ENCODE measurements at places on chromosomes 2 and 18. TPM values are rescaled to one million over a fixed set of nuclear protein-coding genes. Genes with fewer than 3 reads are reported as not detected.

- no peaks in the 10 kb centered on the region for H3K4me1 ChIP-seq
- H3K27me3 ChIP-seq: no peaks in the 10 kb centered on the region
- no peak overlapping the region for H3K4me3 ChIP-seq
- DNase-seq: no peak
- no peak overlapping the region for H3K27ac ChIP-seq
- no peaks in the 10 kb centered on the region for H3K36me3 ChIP-seq
These were observed 164.6 kb downstream of the DCC start for GRCh38 chr18:52504589-52504988.

The APOB gene
- 5.4 TPM for total RNA-seq

The CNNM3 gene
- 28.3 TPM for total RNA-seq

GRCh38 chr18:22726469-22726868 lies 206.7 kb upstream of the RBBP8 start:
- H3K27ac ChIP-seq: no peak overlapping the region
- H3K27me3 ChIP-seq: no peaks in the 10 kb centered on the region
- no peak for DNase-seq
- no peaks in the 10 kb centered on the region for H3K36me3 ChIP-seq
- H3K4me3 ChIP-seq: no peak overlapping the region

The TEX44 gene
- total RNA-seq: not detected

The CPLX4 gene
- total RNA-seq: not detected

The NEB gene
- total RNA-seq: 7.0 TPM

- H3K4me1 ChIP-seq: no peaks in the 10 kb centered on the region
- H3K36me3 ChIP-seq: no peaks in the 10 kb centered on the region
- no peaks in the 10 kb centered on the region for H3K27me3 ChIP-seq
- DNase-seq: no peak
- no peak overlapping the region for H3K4me3 ChIP-seq
- H3K27ac ChIP-seq: no peak overlapping the region
These were observed 243.4 kb upstream of the RBBP8 start for GRCh38 chr18:22689712-22690111.

DNA sequence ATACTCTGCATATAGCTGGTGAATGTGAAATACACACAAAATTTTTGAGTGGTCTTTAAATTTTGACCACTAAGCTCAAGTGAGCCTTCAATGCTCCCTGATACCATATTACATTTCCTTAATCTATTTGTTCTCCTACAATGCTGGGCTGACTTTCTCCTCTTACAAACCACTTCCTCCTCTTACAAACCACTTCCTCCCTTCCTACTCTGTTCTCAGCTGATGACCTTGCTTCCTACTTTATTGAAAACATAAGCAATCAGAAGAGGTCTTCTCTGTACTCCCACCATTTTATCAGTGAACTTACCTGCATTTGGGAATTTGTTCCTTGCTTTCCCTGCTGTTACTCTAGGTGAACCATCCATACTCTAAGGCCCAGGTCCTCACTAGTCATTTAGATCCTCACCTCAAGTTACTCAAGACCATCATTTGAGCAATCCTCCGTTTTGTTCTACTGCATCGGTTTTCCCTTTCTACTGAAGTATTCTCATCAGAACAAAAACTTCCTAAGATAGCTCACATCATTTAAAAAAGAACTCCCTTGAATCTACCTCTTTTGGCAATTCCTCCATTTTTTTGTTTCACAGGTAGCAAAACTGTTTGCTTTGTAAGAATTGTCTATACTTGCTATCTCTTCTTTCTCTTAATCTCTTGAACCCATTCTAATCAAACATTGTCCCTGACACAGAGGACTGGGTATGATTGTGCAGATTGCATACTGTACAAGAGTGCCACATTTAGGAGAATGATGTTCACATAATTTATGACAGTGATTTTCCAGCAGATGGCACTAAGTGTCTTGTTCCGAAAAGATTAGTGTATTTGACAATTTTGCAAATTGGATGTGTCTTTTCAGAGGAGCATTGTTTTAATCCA lies 96.5 kb downstream of the EPB41L5 start:
- no peak overlapping the region for H3K27ac ChIP-seq
- H3K4me3 ChIP-seq: no peak overlapping the region
- no peaks in the 10 kb centered on the region for H3K36me3 ChIP-seq
- no peaks in the 10 kb centered on the region for H3K27me3 ChIP-seq

- no peak overlapping the region for H3K27ac ChIP-seq
- no peaks in the 10 kb centered on the region for H3K36me3 ChIP-seq
- H3K4me1 ChIP-seq: no peaks in the 10 kb centered on the region
- DNase-seq: no peak
These were observed 1402.3 kb upstream of the LRRTM1 start for GRCh38 chr2:81706856-81707255.

DNA sequence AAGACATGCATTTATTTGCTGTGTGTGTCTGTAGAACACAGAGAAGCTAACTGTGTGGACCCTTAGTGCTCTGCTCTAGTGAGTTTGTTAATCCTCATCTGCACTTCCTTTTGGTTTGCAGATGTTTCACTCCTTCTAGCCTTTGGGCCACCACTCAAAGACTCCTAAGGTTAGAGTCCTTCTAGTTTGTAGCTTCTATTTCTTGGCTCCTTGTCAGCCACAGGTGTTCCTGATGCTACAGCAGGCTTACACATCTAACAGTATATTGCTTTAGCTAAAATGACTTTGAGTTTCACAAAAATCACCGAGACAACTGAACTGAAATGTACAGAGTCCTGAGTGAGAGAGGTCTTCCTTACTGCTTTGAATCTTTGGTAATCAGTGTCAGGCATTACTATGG lies 551.4 kb downstream of the NRXN1 start:
- no peak overlapping the region for H3K27ac ChIP-seq
- H3K27me3 ChIP-seq: no peaks in the 10 kb centered on the region
- DNase-seq: no peak
- H3K4me1 ChIP-seq: no peaks in the 10 kb centered on the region
- no peak overlapping the region for H3K4me3 ChIP-seq

The AMMECR1L gene
- total RNA-seq: 17.5 TPM

The ANKRD44 gene
- 6.3 TPM for total RNA-seq

- H3K4me1 ChIP-seq: no peaks in the 10 kb centered on the region
- no peak for DNase-seq
- H3K27me3 ChIP-seq: no peaks in the 10 kb centered on the region
- no peak overlapping the region for H3K27ac ChIP-seq
These were observed 150.2 kb upstream of the DOK6 start for GRCh38 chr18:69250305-69251151.

- H3K4me1 ChIP-seq: no peaks in the 10 kb centered on the region
- no peaks in the 10 kb centered on the region for H3K36me3 ChIP-seq
- H3K4me3 ChIP-seq: no peak overlapping the region
- no peak overlapping the region for H3K27ac ChIP-seq
These were observed 67.5 kb downstream of the PLCL1 start for GRCh38 chr2:197871780-197872456.

The SLC19A3 gene
- 14.5 TPM for total RNA-seq

- no peak overlapping the region for H3K4me3 ChIP-seq
- no peaks in the 10 kb centered on the region for H3K27me3 ChIP-seq
- peaks cover 9% of the 10 kb centered on the region for H3K4me1 ChIP-seq
These were observed 788.4 kb downstream of the EPHA4 start for GRCh38 chr2:220783671-220784070.

DNA sequence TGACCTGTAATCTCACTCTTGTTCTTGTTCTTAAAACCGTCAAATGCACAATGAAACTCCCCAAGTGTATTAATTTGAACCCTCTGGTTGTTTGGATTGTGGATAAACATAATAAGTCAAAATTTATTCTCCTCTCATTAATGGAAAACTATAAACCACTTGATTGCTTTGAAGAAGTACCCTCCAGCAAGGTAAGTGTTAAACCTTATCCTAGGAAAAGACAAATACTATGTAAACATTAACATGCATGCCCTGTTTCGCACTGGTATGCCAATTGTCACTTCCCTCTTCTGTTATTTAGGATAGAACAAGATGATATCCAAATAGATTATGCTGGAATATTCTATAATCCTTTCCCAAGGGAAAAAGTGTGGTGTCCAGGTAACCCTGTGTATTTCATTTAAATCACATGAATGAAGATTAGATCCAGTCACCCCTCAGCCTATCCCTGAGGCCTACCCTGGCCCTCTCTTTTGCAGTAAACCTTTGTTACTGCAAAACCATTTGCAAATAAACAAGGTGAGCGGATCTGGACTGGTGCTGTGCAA lies 1.3 kb downstream of the ADI1 start:
- H3K27ac ChIP-seq: peak overlapping the region; percentile 98
- peaks cover 15% of the 10 kb centered on the region for H3K36me3 ChIP-seq
- no peaks in the 10 kb centered on the region for H3K27me3 ChIP-seq
- H3K4me1 ChIP-seq: peaks cover 26% of the 10 kb centered on the region
- no peak for DNase-seq

The PRADC1 gene
- total RNA-seq: 26.3 TPM

- H3K27me3 ChIP-seq: no peaks in the 10 kb centered on the region
- H3K4me1 ChIP-seq: peaks cover 35% of the 10 kb centered on the region
- peaks cover 45% of the 10 kb centered on the region for H3K36me3 ChIP-seq
- H3K27ac ChIP-seq: peak overlapping the region; percentile 92
- peak overlapping the region; percentile 80 for H3K4me3 ChIP-seq
These were observed 780 bp downstream of the HTRA2 start for GRCh38 chr2:74530239-74531187.

- H3K36me3 ChIP-seq: no peaks in the 10 kb centered on the region
- no peak for DNase-seq
- no peak overlapping the region for H3K4me3 ChIP-seq
- peaks cover 12% of the 10 kb centered on the region for H3K4me1 ChIP-seq
These were observed 139.6 kb upstream of the ITGA6 start for GRCh38 chr2:172287605-172288315.

The DIPK1C gene
- 3.6 TPM for total RNA-seq

DNA sequence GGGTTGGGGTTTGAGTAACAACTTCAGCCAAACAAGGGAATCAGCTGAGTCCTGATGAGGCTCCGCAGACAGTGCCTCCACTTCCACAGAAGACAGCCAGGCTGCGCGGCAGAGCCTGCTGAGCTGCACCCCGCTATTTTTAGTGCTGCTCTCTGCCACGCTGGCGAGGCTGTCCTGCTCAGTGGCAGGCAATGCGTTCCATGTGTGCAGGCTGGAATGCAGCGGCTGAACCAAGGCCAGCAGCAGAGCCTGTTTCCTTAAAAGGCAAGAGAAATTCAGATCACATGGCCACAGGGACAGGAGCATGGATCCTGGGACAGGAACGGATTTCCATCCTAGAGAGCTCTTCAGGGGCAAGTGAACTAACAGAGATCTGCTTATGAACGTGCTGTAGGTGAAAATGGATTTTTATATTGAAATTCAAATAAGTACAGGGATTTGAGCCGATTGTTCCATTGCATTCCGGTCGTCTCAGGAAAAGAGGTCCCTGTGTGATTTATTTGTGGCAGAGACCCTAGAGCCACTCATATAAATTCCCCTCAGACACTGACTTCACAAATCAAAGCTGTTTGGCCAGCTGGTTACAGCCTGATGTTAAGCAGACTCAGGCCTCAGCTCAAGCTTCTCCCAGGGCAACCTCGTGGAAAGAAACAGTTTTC lies 98.7 kb downstream of the COL6A3 start:
- no peaks in the 10 kb centered on the region for H3K27me3 ChIP-seq
- H3K36me3 ChIP-seq: no peaks in the 10 kb centered on the region
- peak overlapping the region; percentile 53 for H3K27ac ChIP-seq
- H3K4me1 ChIP-seq: peaks cover 24% of the 10 kb centered on the region

The MAP2 gene
- total RNA-seq: 52.0 TPM

DNA sequence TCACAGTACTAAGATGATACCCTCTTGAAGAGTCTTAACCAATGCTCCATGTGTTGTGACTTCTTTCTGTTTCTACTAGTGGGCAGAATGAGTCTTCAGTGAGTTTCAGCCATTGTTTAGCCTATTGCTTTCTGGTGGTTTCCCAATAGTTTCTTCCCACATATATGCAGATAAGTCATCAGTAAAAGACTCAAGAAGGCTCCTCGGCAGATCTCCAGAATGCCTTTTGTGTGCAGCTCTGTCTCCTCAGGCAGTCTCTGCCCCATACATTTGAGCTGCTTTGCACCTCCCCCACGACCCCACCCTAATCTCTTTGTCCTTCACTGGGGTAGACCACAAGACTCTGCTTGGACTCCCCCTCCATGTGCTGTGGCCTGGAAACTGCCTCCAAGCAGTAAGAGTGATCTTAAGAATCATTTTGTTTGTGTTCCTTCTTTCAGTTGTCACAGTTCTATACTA lies 71.6 kb upstream of the CHRNA1 start:
- H3K27ac ChIP-seq: no peak overlapping the region
- DNase-seq: no peak
- H3K4me1 ChIP-seq: peaks cover 3% of the 10 kb centered on the region

Data from suprapubic skin (tissue), 4 donors.